DMS 273 treated with DMSO at 0.1 percent for 48 hours (cell line): ENCODE measurements at places on chromosomes 2 and 18.

- no peak for DNase-seq
Measured at GRCh38 chr18:66209656-66210055, 394.2 kb downstream of the CDH19 start.

DNA sequence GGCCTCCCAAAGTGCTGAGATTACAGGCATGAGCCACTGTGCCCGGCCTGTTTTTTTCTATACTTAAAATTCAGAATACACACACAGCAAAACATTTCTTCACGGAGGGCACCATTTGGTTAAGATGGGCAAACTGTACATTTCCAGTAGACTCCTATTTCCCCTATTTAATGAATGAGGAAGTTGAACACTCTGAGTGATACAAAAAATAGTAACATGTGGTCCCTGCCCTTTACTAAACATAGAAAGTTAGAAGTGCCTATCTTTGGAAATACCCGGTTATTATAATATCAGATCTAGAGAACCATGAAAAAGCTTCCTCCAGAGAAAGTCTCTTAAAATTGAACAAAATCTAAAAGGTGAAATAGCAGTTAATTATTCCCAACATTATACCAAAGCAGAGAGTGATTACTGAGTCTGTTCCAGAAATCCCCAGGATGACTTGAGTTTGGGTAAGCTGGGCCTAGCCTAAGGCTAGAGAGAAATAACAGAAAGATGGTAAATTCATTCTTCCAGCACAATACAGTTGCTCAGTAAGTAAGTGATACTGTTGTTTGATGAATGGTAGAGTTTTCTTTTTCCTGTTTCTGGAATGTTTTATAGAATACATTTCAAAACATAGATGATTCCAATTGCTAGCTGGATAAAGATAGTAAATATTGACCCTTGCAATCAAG lies 23.3 kb upstream of the RMC1 start:
- DNase-seq: no peak

GRCh38 chr18:54269893-54270844 lies 852 bp downstream of the POLI start:
- DNase-seq: no peak

DNA sequence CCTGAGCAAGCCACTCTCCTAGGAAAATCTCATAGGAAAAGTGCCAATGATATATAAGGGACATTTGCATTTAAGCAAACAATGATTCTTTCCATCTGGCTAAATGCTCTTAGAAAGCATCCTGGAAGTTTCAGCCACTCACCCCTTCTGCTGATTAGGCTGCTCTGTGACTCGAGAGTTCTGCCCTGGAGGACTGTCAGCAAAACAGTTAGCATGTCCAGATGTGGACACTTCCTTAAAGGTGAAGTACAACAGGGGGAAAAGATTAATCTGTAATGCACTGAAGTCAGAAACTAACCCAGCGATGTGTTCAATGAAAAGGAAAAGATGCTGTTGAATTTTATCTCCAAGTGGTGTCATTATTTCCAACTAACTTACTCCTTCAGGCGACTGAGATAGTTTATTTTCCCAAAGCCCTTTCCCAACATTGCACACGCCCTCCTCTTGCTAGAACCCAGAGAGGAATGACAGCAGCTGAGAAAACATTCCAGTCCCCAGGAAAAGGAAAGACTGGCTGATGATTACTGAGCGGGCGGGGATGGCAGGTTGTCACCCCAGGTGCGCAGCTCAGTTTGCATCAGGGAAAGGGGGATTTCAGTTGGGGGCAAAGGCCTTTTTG lies 214.0 kb downstream of the SS18 start:
- no peak for DNase-seq
